Immature natural killer cell (primary cell): ENCODE measurements at places on chromosomes 4 and X. TPM values are rescaled to one million over a fixed set of nuclear protein-coding genes. Genes with fewer than 3 reads are reported as not detected.

GRCh38 chrX:20267931-20268701, 1.4 kb upstream of the RPS6KA3 start:
- H3K4me1 ChIP-seq: peaks cover 20% of the 10 kb centered on the region
- peaks cover 23% of the 10 kb centered on the region for H3K27me3 ChIP-seq
- H3K4me3 ChIP-seq: peak overlapping the region; percentile 91
- DNase-seq: no peak

Gene EIF2S3
- 80.6 TPM for polyA plus RNA-seq

DNA sequence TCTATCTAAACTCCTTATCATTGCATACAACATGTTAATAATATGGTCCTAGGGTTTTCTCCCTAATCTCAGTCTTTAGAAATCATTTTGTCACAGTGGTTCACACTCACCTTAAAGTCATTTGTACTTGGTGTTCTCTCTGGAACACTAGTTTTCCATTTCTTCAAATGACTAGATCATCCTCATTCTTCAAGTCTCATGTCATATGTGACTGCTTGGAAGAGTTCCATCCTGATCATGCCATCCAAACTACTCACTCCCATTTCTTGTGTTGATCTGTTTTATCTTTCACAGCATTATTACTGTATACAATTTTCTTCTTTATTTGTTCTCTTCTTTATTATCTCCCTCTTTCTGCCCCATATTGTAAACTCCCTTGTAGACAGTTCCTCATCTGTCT, 66.5 kb downstream of the HTR2C start:
- no peaks in the 10 kb centered on the region for H3K36me3 ChIP-seq
- H3K4me1 ChIP-seq: no peaks in the 10 kb centered on the region
- no peak for DNase-seq
- H3K4me3 ChIP-seq: no peak overlapping the region
- no peaks in the 10 kb centered on the region for H3K27me3 ChIP-seq

Gene KCNIP4
- polyA plus RNA-seq: not detected

GRCh38 chr4:138646383-138646782, 369.2 kb upstream of the NOCT start:
- DNase-seq: no peak
- H3K4me1 ChIP-seq: no peaks in the 10 kb centered on the region
- no peak overlapping the region for H3K4me3 ChIP-seq
- H3K36me3 ChIP-seq: no peaks in the 10 kb centered on the region
- no peak overlapping the region for H3K27ac ChIP-seq

Gene VEGFC
- polyA plus RNA-seq: not detected

Gene ZGRF1
- polyA plus RNA-seq: 2.0 TPM

- peaks cover 7% of the 10 kb centered on the region for H3K27me3 ChIP-seq
- H3K36me3 ChIP-seq: no peaks in the 10 kb centered on the region
- H3K4me1 ChIP-seq: peaks cover 14% of the 10 kb centered on the region
- H3K27ac ChIP-seq: no peak overlapping the region
- no peak overlapping the region for H3K4me3 ChIP-seq
- no peak for DNase-seq
Observed at GRCh38 chr4:48910511-48910910, 3.9 kb upstream of the OCIAD2 start.

GRCh38 chr4:879729-880077, 52.4 kb downstream of the GAK start:
- peaks cover 38% of the 10 kb centered on the region for H3K36me3 ChIP-seq
- peaks cover 17% of the 10 kb centered on the region for H3K4me1 ChIP-seq
- DNase-seq: no peak
- H3K4me3 ChIP-seq: peak overlapping the region; percentile 78

Gene LAMP2
- polyA plus RNA-seq: 113 TPM

GRCh38 chrX:16975233-16975632, 28.8 kb downstream of the REPS2 start:
- no peak for DNase-seq
- no peak overlapping the region for H3K27ac ChIP-seq
- no peak overlapping the region for H3K4me3 ChIP-seq
- H3K36me3 ChIP-seq: no peaks in the 10 kb centered on the region
- no peaks in the 10 kb centered on the region for H3K4me1 ChIP-seq

DNA sequence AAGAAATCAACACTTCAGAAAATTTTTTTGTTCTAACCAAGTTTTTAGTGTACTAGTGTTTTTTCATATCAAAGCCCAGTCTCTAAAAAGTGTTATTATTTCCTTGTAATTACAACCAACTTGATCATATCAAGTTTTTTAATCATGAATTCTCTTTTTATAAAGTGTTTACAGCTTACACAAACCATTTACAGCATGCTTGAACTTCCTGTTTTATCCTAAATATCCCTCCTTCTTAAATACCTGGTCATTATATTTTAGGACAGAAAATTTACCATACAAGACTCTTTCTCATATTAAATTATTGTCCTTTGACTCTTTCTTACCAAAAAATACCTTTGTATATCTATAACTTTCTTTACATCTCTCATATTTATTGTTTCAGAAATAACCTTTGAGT, 89.4 kb upstream of the NPY2R start:
- H3K27me3 ChIP-seq: no peaks in the 10 kb centered on the region
- no peaks in the 10 kb centered on the region for H3K4me1 ChIP-seq
- no peak overlapping the region for H3K4me3 ChIP-seq
- H3K27ac ChIP-seq: no peak overlapping the region
- DNase-seq: no peak
- no peaks in the 10 kb centered on the region for H3K36me3 ChIP-seq

DNA sequence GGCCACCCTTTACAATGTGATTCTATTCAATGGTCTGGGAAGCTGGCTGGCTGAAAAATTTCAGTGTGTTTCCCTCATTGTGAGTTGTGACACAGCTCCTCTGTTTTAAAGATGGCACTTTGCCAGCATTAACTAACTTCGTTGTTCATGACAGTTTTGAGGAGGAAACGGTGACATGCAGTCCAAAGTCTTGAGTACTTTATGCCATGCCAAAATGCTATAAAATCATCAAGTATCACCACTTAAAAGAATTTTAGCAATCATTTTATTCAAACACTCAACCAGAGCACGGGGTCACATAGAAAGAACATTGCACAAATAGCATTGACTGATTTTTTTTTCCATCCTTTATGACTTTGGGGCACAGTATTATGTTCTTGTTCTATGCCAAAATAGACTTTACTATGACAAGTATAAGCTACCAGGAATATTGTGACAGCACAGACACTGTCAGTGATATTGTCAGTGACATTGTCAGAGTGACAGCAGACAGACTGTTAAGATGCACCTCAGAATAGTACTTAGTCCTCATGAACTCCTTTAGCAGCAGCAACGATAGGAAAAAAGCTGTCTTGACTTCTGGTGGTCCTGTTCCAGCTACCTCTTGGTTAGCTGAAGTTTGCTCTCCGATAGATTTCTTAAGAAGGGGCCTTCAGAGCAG, 46.7 kb downstream of the CXCL13 start:
- peaks cover 7% of the 10 kb centered on the region for H3K27me3 ChIP-seq
- DNase-seq: no peak
- no peak overlapping the region for H3K4me3 ChIP-seq
- H3K27ac ChIP-seq: no peak overlapping the region
- H3K36me3 ChIP-seq: no peaks in the 10 kb centered on the region

- H3K27me3 ChIP-seq: peaks cover 1% of the 10 kb centered on the region
- no peak overlapping the region for H3K27ac ChIP-seq
- no peaks in the 10 kb centered on the region for H3K36me3 ChIP-seq
- no peak overlapping the region for H3K4me3 ChIP-seq
- no peak for DNase-seq
Observed at GRCh38 chr4:44235897-44236296, 212.7 kb downstream of the KCTD8 start.

DNA sequence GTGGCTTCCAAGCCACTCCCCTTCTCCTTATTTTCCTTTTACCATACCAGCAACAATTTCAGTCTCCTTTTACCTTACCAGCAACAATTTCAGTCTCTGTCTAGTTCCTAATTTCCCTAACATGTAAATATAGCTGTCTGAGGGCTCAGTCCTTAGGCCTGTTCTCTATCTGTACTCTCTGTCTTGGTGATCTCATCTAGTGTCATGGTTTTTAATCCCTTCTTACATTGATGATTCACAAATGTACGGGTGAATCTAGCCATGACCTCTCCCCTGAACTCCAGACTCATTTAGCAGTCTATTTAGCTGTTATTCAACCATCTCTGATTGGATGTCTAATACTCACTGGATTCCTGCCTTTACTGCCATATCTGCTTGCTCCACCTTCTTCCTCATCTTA, 7.2 kb downstream of the IL15 start:
- H3K4me1 ChIP-seq: peaks cover 17% of the 10 kb centered on the region
- H3K27me3 ChIP-seq: no peaks in the 10 kb centered on the region
- peak overlapping the region; percentile 5 for H3K27ac ChIP-seq
- H3K4me3 ChIP-seq: no peak overlapping the region

DNA sequence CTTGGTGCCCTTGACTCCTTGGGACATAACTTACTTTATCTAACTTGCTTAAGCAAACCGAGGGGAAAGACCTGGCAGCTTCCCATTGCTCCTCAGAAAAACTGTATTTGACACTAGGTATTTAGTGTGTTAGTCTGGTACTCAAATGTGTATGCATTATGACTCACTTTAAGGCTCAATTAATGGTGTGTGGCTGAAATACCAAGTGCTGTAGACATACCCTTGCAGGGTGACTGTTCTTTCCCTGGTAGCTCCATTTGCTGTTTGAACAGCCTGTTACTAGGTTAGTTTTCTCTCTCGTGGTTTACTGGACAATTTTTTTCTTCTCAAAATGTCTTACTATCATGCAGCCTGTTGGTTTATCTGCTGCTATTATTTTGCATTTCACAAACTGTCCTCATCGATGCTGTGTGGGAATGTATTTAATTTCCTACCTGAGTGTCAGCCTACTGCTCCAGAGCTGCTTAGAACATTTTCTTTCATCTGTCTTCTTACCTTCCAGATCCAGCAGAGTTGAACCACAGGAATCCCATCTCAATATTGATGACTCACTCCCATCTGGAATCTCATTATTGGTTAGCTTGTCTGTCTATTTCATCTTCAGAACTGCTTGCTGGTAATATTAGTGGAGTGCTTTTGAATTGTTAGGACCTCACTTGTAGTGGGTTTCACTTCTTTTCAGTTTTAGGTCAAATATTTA, 158.0 kb upstream of the FAT1 start:
- DNase-seq: no peak
- H3K4me3 ChIP-seq: no peak overlapping the region
- no peaks in the 10 kb centered on the region for H3K27me3 ChIP-seq
- H3K4me1 ChIP-seq: no peaks in the 10 kb centered on the region
- peaks cover 2% of the 10 kb centered on the region for H3K36me3 ChIP-seq

- no peak overlapping the region for H3K4me3 ChIP-seq
- H3K36me3 ChIP-seq: peaks cover 18% of the 10 kb centered on the region
- H3K4me1 ChIP-seq: no peaks in the 10 kb centered on the region
- H3K27ac ChIP-seq: no peak overlapping the region
Observed at GRCh38 chr4:39205000-39205399, 22.7 kb downstream of the WDR19 start.

DNA sequence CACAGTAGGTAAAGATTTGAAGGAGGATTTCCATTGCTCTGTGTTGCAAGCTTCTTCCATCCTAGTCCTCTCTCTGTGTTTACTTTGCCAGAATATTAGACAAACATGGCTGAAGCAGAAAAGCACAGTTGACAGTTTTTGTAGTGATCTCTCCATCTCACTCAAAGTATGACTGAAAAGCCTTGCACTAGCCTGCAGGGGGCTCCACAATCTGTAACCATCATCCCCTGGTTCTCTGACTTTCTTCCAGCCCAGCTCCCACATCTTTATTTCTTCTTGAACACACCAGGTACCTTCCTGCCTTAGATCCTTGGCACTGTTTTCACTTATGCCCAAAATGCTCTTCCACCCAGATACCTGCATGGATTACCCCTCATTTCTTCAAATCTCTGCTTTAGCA, 34.1 kb upstream of the HHIP start:
- H3K27ac ChIP-seq: no peak overlapping the region
- H3K36me3 ChIP-seq: no peaks in the 10 kb centered on the region
- peaks cover 3% of the 10 kb centered on the region for H3K27me3 ChIP-seq
- H3K4me1 ChIP-seq: no peaks in the 10 kb centered on the region
- no peak for DNase-seq

GRCh38 chrX:134990801-134991481, at the start of gene SMIM10:
TSS of gene SMIM10 (plus strand) at chrX:134990991. CDS start at chrX:134991096, 105 bp downstream.
- H3K27ac ChIP-seq: no peak within 1 kb of the TSS
- peaks cover 14% of the 10 kb centered on the region for H3K4me1 ChIP-seq
- H3K4me3 ChIP-seq: peak within 1 kb of the TSS; percentile 77
- no peaks in the 10 kb centered on the region for H3K36me3 ChIP-seq
- peaks cover 18% of the 10 kb centered on the region for H3K27me3 ChIP-seq

GRCh38 chr4:168618577-168619265, 121.9 kb downstream of the PALLD start:
- no peak for DNase-seq
- H3K36me3 ChIP-seq: no peaks in the 10 kb centered on the region

- no peaks in the 10 kb centered on the region for H3K36me3 ChIP-seq
- no peak overlapping the region for H3K4me3 ChIP-seq
- no peak for DNase-seq
- H3K27ac ChIP-seq: no peak overlapping the region
Observed at GRCh38 chr4:138897811-138898226, 117.8 kb upstream of the NOCT start.

Gene OTC
- polyA plus RNA-seq: not detected

Gene DRD5
- not detected for polyA plus RNA-seq

GRCh38 chrX:41067721-41068120, 17.5 kb upstream of the USP9X start:
- no peaks in the 10 kb centered on the region for H3K36me3 ChIP-seq
- H3K27ac ChIP-seq: no peak overlapping the region
- DNase-seq: no peak
- H3K4me3 ChIP-seq: no peak overlapping the region

GRCh38 chr4:123399627-123400358, 3.2 kb downstream of the SPRY1 start:
- DNase-seq: no peak
- H3K27me3 ChIP-seq: peaks cover 39% of the 10 kb centered on the region
- H3K27ac ChIP-seq: peak overlapping the region; percentile 91
- peaks cover 3% of the 10 kb centered on the region for H3K36me3 ChIP-seq

- peaks cover 19% of the 10 kb centered on the region for H3K36me3 ChIP-seq
- H3K4me1 ChIP-seq: no peaks in the 10 kb centered on the region
- DNase-seq: no peak
- no peak overlapping the region for H3K27ac ChIP-seq
Observed at GRCh38 chr4:67451464-67451863, 93.8 kb downstream of the CENPC start.

DNA sequence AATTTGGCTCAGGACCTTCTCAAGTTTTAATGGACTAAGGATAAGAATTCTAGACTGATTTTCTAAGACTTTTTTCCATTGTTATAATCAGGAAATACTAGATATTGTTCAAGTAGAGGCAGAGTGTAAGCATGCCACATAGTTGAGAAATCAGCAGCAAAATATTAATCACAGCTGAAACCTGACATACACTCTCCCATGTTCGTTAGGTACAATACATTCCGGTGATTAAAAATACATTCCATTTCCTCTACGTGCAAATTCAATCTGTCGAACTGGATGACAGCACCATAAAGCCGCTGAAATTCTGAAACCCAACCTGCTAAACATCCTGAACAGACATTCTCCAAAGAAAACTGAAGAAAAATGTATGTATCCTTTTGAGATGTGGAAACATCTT, 587.6 kb upstream of the DIPK2B start:
- H3K4me1 ChIP-seq: peaks cover 9% of the 10 kb centered on the region
- no peak overlapping the region for H3K4me3 ChIP-seq
- no peak overlapping the region for H3K27ac ChIP-seq
- no peak for DNase-seq
